GM12878 (cell line): ENCODE measurements at places on chromosomes 2 and 18. TPM values are rescaled to one million over a fixed set of nuclear protein-coding genes. Genes with fewer than 3 reads are reported as not detected.

FSIP2 gene
- 0.05 TPM in 2 replicates for polyA plus RNA-seq

CABYR gene
- polyA plus RNA-seq, result 1.3 and 1.7 TPM in 2 replicates

SKOR2 gene
- not detected in 2 replicates for polyA plus RNA-seq

AQP12B gene
- polyA plus RNA-seq, result not detected in 2 replicates

REG3A gene
- not detected in 2 replicates for polyA plus RNA-seq
